Activated CD4-positive, CD25-positive, alpha-beta regulatory T cell (primary cell): ENCODE measurements at places on chromosomes 4 and X.

GRCh38 chr4:112882286-112882685, 167.2 kb upstream of the ANK2 start:
- DNase-seq, result no peak

- no peak for DNase-seq
Observed at GRCh38 chrX:55056820-55057674, 17.8 kb upstream of the PAGE2B start.

DNA sequence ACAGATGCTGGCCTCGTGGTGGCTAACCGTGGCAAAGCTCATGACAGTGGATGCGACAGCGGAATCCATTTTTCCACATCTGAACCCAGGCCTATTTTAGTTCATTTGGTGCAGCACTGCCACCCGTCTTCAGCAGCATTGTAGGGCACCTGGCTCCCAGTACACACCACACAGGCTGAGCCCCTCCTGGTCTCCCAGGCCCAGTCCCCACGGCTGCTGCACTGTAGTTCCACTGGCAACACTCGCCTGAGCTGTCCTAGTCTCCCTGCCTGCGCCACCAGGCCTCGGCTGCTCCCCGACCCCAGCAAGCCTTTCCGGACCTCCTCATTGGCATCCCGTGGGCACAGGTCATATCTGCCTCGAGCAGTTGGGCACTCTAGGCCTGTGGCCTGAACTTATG, 76.2 kb downstream of the MTMR1 start:
- no peak for DNase-seq

GRCh38 chr4:120897981-120898719, 24.4 kb downstream of the PRDM5 start:
- no peak for DNase-seq

DNA sequence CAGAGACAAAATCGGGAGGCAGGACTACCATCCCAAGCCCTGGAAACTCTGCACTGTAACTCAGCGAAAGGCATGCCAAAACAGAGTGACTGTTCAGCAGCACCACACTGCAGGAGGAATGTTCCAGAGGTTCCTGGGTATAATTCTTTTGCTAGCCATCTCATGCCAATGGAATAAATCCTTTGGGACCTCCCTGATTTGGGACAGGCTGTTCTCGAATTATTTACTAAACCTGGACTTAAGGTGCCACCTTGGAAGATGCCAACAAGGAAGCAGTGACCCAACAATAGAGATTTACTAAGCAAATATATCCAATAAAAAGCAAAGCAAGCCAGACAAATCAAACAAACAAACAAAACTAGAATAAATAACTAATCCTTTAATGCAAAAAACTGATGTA, 9.3 kb downstream of the AADAT start:
- no peak for DNase-seq

DNA sequence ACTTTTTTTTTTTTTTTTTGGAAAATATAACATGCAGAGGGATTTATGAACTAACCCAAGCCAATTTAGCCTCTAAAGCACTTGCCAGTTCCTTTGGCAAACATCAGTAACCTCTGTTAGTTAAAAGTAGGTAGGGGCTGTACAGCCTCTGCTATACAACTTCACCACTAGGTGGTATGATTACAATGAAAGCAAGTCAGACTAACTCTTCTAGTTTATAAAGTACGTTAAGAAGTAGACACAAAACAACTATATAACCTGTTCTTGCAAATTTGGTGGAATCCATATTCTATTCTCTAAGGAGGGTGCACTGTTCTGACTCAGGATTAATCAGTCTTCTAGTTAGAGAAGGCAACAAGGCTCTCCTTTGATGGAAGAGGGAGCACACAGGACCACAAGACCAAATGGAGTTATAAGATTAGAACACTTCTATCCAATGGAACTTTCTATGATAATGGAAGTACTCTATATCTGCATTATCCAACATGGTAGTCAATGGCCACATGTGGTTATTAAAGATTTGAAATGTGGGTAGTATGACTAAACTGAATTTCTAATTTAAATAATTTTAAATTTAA, 12.8 kb downstream of the AIMP1 start:
- no peak for DNase-seq

DNA sequence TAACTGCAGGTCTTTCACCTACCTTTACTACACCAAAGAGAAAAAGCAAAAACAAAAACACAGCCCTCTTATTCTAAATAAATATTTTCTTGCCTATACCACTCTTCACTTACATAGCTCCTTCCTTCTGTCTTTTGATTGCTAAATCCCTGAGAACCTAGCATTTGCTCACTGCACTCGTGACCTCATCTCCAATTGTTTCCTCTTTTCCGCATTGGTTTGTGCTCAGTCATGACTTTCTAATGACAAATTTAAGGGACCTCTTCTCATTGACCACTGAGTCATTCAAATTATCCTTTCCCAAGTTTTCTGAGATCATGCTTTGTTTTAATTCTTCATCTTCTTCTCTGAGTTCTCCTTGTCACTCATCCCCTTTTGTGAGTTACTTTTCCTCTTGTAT, 1697.1 kb downstream of the STIM2 start:
- no peak for DNase-seq

DNA sequence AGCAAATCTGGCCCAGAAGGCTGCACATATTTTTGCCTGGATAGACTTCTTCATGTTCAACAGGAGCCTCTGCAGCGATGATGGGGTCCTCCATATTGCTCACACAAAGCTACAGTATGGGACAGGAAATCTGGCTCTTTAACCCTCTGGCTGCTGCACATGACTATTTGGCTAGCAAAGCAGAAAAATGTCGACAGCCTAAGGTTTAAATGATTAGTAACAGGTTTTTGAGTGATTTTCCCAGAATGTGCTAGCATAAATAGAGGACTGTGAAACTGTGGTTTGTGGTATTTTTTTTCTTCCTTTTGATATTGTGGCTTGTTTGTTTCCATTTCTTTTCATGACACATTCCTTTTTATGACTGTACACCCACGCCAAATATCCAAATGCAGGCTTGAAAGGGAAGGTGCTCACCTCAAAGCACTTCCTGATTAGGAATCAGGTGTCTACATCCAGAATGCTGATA, 120.2 kb upstream of the GK2 start:
- no peak for DNase-seq

DNA sequence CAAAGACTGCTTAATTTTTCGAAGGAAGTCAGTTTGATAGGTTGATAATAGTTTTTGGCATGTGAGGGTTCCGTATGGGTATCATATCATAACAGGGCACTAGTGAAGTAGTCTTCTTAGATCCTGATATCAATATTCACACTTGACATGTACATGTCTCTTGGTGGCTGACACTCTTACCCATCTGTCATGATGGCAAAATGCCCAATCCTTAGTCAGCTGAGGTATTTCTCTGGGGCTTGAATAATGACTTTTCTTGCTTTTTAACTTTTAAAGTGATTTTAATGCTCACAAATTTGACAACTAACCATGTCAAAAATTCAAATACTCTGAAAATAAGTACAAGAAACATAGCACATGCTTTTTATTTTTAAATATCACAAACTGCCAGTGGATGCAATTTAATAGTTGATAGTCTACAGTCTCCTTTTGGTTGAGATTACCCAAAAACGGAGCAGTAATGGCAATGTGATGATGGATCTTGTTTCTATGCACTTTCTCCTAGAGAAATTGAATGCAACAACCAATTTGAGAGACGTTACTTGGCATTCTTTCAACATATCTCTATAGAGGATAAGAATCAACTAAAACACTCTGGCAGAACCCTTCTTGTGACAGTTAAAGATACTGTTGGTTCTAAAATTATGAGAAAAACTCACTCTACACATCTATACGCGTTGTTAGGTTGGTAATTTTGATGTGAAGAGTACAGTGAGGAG, 552.9 kb upstream of the PABPC4L start:
- DNase-seq, result no peak

- no peak for DNase-seq
Observed at GRCh38 chr4:106444557-106444956, 76.0 kb upstream of the GIMD1 start.

- DNase-seq, result no peak
Observed at GRCh38 chrX:11967986-11968869, 170.0 kb upstream of the FRMPD4 start.

GRCh38 chrX:110082161-110082560, 79.2 kb downstream of the TMEM164 start:
- no peak for DNase-seq

GRCh38 chrX:74230094-74230493, 73.9 kb upstream of the ZCCHC13 start:
- DNase-seq, result no peak

GRCh38 chr4:145565328-145565727, 53.9 kb upstream of the MMAA start:
- DNase-seq, result no peak

DNA sequence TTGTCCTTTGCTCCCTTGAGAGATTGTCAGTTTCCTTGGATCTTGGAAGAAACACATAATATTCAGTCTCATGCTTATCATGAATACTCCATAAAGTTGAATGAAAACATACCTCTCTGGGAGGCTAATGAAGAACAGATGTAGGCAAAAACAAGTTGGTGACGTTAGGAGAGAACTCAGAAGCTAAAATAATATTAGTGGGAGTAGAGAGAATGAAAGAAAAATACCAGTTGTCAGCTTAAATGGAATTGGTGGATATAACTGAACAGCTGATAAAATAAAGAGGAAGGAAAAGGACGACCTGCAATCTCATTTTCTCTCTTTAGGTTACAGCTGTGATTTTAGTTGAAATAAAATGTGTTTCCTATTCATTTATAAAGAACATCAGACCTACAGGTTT, 124.8 kb downstream of the SNCA start:
- DNase-seq, result no peak

DNA sequence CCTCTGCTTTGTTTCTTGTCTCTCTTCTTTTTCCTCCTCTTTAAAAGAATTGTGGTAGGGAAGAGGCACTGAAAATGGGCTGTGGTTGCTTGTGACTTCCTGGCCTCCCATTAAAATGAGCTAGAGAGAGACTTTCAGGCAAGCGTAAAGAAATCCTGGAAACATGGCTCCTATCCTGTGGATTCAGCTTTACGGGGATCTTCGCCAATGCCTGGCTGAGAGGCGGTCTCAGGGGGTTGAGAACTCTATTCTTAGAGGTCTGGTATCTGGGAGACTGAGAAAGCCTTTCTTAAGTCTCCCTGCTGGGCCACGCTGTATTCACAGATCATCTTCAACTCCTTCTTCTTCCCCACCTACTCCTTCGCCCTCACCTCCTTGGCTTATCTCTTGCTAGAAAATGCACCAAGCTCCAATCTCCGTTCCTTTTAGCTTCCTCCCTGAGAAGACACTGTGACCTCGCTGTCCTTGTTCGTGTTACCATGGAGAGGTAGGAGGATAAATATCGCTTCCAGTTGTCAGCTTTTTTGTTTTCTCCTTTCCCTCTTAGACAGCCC, 542 bp upstream of the KLF8 start:
- no peak for DNase-seq

GRCh38 chr4:11480683-11481082, 52.0 kb upstream of the HS3ST1 start:
- no peak for DNase-seq

- no peak for DNase-seq
Observed at GRCh38 chr4:67573193-67573592, 14.7 kb downstream of the STAP1 start.

DNA sequence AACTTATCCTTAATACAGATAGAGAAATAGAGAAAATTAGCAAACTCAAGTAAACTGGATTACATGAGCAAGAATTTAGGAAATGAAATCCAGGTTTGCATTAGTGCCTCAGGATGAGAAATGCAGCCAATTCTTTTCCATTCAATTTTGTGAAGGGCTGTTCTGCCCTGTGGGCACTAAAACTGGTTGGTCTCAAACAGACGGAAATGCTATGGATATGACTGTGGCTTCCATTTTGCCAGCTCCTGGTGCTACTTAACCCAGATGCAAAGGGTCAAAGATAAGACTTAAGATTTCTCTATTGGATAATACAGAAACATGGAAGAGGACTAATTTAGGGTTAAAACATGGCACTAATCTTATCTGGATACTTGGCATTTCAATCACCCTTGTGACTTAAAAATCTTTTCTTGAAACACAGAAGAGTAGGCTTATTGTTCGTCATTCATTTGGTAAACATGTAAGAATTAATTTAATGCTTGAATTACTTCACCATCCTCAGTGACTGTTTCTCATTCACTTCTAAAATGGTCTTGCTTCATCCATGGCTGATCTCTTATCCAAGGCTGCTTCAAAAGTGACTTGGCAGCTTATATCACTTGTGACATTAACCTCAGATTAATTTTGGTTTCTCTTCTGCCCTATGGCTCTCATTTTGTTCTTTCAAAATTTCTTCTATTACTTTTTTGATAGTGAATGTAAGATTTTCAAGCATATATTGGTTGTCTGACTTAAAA, 1008.7 kb downstream of the GLUD2 start:
- DNase-seq, result no peak

DNA sequence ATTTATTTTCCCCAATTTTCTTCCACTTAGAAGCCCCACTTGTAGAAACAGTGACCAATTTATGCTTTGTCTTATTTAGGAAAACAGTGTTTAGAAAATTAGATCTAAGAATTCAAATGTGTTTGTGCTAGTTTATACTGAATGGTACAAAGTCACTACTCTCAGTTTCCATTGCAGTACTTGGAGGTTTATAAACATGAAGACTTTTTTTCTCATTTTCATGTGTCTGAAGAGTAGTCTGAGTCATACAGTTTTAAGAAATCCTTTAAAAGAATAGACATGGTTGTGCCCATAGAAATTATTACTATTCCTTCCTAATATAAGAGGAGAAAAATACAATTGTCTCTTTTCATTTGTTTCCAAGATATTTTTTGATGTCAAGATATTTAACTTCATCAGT, 458.7 kb downstream of the NAF1 start:
- DNase-seq, result no peak

- DNase-seq, result no peak
Observed at GRCh38 chrX:50497114-50497513, 26.5 kb upstream of the DGKK start.

DNA sequence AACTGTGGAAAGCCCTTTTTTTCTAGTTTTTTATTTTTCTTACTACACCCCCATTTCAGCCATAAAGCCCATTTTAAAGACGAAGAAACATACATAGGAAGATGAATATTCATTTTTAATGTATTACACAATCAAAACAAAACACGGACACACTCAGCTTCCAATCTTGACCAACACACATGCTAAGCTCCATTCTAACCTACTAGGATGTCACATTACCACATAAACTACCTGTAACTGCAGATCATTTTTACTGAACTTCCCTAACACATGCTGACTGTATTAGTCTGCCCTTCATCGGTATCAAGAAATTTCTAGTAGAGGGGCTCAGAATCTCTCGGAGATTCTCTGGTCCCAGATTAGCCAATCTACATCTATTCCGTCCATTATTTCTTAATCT, 1.8 kb downstream of the CCNI start:
- no peak for DNase-seq

DNA sequence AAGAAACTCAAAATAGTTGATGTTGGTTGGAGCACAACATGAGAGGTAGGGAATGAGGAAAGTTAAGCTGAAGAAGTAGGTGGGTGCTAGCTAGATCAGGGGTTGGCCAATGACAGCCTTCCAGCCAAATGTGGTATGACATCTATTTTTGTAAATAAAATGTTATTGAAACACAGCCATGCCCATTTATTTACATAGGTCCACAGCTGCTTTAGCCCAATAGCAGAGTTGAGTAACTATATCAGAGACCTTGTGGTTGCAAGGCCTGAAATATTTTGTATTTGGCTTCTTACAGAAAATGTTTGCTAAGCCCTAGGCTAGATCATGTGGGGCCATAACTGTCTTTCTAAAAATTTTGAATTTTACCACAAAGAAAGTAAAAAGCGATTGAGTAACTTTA, 234.9 kb upstream of the CTSO start:
- DNase-seq, result no peak
